ENCODE measurements at places on chromosomes 3 and 15.

DNA sequence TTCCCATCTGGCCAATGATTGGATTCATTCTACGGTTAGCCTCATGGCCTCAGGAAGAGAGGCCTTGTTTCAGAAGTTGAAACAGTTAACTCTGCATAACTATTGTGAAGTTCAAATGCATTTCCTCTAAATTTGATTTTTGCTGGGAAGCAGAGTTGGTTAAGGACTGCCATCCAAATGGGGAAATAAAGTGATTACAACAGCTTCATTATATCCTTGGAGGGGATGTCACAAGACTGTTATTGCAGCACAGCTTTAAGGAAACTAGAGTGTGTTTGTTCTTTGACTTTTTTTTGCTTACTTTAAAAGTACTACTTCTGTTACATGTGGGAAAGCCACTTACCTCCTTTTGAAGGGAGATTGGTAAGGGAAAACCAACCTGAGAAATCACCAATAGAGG, 164.8 kb downstream of the AKAP13 start:
- no peak for DNase-seq

DNA sequence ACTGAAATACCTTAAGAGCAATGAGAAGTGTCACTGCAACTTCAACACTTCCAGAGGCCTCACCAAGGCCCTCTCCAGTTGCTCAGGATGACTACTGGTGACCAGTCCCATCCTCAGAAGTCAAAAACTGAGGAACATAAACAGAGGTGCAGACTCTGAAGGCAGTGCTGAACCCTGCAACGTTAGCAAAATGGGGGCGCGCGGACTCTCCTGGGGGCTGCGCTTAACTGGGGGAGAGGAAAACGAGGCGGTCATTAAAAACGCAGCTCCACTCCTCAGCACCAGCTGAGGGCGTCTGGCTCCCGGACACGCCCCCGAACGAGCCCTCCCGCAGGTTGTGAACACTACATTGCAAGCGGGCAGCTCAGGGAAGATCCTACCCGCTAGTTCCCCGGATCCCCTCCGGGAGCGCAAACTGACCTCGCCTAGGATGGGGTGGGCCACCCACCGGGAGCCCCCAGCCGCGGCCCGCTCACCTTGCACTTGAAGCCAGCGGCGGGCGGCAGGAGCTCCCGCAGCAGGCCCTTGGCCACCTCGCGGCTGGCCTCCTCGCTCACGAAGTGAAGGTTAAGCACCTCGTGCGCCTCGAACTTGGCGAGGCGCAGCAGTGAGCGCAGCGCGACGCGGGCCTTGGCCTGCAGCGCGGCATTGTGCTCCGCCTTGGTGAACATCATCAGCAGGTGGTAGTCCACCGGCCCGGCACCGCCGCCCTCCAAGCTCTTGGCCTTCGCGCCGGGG, 711 bp downstream of the XXYLT1 start:
- DNase-seq, result peak; percentile 75

DNA sequence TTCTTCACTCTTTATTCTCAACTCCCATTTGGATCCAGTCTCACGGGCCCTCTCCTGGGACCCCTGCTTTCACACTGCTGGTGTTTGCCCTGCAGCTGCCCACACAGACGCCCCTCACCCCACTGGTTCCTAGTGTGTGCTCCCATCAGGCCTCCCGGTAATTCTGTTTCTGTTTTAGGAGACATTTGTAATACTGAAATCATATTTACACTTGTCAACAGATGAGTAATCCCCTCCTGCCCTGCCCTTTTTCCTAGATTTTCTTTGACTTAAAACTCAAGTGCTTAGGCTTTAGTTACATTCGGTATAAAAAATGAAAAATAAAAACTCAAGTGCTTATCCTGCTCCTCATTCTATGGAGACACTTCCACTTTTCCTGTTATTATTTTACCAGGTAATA, 18.4 kb upstream of the ABTB1 start:
- DNase-seq, result no peak

GRCh38 chr15:69983696-69984265, 113.9 kb downstream of the TLE3 start:
- DNase-seq, result no peak

DNA sequence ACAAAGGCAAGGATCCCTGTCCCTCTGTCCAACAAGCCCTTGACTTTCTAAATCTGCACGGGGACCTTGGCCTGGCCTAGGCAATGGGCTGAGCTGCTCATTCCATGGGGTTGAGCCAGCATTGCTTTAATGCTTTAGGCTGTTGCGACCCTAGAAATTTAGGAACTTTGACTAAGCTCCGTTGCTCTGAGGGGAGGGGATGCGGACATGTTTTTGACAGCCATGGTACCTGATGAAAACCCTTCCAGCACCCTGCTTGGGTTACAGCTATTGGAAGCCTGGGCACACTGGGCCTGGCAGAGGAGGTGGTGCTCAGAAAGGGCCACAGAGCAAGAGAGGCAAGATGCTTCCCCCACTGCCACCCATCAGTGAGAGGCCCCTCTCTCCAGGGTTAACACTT, 37.1 kb downstream of the SYNM start:
- DNase-seq, result no peak

DNA sequence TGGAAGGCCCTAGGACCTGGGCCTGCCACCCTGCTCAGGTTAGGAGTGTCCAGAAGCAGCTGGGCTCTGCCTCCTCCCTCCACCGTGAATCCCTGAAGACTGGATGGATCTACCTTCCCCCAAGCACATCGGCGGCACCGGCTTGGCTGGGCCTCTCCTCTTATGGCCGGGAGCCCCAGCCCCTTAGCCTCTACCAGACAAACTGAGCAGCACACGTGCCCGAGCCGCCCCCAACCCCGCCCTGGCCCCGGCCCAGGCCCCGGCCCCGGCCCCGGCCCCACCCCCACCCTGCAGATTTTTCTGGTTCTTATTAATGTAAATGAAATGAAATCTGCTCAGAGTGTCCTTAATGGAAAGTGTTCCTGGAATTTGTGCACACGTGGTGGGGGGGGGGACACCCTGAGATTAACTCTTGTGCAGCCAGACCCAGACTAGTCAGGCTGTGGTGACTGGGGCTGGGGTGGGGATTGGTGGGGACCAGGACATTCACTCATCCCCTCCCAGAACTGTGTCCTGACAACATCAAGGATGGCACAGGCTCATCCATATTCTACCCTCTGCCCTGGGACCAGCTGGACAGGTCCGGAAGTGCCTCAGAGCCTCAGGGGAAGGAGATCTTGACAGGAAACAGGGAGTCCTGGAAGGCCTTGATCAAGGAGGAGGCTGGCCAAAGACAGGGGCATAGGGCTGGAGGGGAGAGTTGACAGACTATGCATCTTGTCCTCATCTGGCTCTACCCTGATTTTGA, 30.9 kb upstream of the SEMA3F start:
- DNase-seq, result no peak

DNA sequence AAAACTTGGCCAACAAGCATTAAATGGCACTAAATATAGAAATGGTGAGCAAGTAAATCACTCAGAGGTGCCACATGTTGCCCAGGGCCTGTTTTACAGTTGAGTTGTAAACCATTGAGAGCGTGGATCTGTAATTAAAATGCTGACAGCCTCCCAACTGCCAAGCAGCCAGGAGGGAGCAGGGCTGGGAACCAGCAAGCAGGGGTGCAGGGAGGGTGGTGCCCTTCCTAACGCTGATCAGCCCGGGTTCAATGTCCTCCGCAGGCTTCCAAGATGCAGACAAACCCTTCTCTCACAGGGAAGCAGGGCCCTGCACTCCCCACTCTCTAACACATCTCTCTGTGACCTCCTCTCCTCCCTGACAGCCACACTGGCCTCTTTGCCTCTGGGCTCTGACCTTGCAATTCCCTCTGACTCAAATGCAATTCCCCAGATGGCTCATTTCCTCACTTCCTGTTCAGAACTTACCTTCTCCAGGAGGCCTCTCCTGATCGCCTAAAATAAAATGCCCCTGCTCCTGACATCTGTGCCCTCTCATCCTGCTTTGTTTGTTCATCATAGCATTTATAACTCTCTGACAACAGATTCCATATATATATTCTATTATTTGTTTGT, 40.0 kb downstream of the WNT7A start:
- DNase-seq, result no peak

DNA sequence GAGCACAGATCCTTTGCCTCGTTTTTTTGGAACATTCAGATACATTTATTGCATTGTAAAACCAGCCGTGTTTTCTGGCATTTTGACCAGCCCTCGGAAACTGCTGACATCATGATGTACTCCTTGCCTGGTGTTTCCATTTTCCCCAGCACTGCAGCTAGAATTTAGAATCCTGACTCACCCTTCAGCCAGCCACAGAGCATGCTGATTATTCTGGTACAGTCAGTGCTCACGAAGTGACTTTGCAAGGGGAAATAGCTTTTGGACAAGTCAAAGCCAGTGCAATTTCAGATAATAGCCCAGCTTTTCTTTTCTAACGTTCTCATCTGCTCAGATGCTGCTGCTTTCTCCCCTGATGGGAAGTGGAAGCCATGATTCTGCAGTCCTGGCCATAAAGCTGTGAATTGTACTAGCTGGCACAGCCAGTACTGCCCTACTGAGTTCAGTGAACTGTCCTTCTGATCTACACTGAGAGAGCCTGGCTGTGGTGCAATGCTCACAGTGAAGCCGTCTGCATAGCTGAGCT, 12.1 kb upstream of the CNBP start:
- peak; percentile 84 for DNase-seq

DNA sequence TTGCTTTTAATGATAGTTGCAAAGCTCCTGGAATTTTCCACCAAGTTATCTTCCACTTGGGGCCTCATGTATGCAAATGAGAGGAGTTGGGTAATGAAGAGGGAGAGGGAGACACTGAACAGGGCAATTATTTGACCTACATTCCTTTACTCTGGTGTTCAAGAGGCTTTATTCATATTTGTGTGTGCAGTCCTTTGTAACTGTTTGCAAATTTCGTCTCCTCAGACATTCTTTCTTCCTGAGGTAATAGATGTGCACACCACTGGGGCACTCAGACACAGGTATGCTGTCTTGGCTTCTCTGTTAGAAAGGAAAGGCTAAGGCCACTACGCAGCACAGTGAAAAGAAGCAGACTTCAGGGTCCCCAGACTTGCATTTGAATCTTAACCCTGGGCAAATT, 189.7 kb upstream of the IL12A start:
- DNase-seq, result no peak

- DNase-seq, result no peak
Measured at GRCh38 chr15:33476908-33477307, 166.1 kb downstream of the RYR3 start.

DNA sequence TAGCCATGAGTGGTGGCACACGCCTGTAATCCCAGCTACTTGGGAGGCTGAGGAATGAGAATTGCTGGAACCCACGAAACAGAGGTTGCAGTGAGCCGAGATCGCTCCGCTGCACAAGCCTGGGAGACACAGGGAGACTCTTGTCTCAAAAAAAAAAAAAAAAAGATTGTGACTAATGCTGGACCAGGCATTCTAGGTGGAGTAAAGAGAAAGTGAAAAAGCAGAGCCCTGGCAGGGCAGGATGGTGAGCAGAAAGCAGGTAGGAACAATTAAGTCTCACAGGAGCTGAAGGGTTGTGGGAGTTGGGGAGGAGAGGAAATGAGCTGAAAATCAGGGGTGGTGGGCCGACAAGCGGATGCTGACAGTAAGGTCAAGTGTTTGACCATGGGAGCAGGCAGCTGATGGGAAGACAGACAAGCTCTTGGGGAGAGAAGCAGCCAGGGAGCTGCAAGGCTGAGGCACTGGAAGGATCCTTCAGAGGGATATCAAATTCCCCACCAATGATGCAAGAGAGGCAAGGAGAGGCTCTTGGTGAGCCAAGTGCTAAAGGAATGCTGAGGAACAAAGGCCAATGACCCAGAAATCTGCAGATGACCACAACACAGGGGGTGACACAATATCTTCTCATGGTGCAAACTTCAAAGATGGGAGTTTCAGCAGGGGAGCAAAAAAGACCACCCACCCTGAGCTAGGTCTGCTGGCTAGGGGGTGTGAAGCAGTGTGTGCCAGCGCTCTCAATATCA, 251.1 kb downstream of the ULK4 start:
- no peak for DNase-seq

- no peak for DNase-seq
Measured at GRCh38 chr15:87429754-87430153, 826.8 kb downstream of the NTRK3 start.

- no peak for DNase-seq
Measured at GRCh38 chr3:167976516-167977361, 119.0 kb downstream of the GOLIM4 start.

GRCh38 chr3:175404621-175405020, 545.5 kb downstream of the NAALADL2 start:
- no peak for DNase-seq

DNA sequence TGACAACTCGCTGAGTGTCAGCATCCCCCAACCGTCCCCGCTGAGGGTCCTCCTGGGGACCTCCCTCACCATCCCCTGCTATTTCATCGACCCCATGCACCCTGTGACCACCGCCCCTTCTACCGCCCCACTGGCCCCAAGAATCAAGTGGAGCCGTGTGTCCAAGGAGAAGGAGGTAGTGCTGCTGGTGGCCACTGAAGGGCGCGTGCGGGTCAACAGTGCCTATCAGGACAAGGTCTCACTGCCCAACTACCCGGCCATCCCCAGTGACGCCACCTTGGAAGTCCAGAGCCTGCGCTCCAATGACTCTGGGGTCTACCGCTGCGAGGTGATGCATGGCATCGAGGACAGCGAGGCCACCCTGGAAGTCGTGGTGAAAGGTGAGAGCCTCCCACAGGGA, 35.4 kb downstream of the ACAN start:
- no peak for DNase-seq

GRCh38 chr3:15646851-15647511, 45.4 kb downstream of the BTD start:
- no peak for DNase-seq

DNA sequence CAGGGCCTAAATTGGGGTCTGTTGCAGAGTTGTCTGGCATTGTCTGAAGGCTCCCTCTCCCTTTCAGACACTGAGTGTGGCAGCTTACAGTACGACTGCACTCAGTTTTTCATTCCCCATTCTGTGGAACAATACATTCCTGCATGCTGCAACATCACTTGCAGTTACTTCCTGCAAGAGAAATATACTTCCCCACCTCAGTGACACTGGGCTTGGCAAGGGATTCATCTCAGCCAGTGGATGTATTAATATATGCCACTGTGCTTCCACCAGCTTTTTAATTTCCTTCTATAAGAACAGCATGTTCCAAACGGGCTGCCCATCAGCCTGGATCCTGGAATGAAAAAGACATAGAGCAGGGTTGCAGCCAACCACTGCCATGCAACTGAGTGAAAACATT, 23.1 kb downstream of the B3GALNT1 start:
- peak; percentile 50 for DNase-seq

DNA sequence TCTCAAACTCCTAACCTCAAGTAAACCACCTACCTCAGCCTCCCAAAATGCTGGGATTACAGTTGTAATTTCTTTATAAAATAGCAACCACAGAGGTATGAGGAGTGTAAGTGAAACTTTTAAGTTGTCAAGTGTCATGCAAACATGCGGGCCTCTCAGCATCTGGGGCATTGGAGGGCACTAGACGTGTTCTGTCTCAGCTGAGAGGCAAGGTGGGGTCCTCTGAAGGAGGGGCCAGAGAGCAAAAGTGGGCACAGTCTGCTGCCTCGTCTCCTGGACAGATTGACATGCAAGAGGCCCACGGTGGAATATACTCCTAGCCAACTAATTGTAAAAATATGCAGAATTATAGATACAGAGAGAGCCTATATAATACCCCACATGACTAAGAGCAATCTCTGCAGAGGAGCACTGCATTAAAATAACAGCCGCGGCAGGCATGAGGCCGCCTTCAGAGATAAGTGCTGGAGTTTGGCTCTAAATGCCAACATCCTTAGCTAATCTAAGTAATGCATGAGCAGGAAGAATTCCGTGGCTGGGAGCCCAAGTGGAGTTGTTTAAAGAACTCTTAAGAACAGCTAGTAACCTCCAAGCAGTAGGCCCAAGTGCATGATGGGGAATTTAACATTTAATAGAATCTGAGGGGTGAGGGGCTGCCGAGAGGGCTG, 87.8 kb upstream of the RNU6-1 start:
- DNase-seq, result no peak

GRCh38 chr15:31740203-31740602, 290.1 kb upstream of the CHRNA7 start:
- DNase-seq, result no peak

Data from OCI-M1 (cell line).